ENCODE measurements at places on chromosomes 7 and 10.

DNA sequence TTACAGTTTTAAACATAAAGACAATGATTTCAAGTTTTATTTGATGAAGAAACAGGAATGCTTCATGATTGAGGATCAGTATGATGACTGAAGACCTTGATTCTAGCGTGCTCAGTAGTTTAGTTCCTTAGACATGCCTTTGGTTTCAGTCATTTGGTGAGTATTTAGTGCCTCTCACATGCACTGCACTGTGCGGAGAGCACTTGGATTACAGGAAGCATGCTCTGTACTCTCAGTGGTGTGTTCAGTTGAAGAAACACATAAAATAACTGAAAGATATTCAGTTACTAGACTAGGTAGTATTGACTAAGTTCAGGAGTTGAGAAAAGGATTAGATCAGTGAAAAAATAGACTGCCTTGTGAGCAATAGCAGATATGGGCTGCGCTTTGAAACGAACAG lies 25.5 kb downstream of the RBM17 start:
- DNase-seq: peak; percentile 39

DNA sequence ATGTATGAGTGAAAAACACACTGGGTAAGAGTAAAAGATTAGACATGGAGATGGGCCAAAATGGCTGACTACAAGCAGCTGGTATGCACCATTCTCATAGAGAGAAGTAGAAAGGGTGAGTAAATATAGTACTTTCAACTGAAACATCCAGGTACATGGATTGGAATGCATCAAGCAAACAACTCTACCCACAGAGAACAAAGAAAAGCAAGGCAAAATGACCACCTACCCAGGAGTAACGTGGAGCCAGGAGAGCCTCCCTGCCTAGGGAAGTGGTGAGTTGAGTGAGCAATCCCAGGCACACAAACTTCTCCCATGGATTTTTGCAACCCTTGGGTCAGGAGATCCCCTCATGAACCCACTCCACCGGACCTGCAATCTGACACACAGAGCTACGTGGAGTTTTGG lies 212.8 kb downstream of the PTN start:
- no peak for DNase-seq

DNA sequence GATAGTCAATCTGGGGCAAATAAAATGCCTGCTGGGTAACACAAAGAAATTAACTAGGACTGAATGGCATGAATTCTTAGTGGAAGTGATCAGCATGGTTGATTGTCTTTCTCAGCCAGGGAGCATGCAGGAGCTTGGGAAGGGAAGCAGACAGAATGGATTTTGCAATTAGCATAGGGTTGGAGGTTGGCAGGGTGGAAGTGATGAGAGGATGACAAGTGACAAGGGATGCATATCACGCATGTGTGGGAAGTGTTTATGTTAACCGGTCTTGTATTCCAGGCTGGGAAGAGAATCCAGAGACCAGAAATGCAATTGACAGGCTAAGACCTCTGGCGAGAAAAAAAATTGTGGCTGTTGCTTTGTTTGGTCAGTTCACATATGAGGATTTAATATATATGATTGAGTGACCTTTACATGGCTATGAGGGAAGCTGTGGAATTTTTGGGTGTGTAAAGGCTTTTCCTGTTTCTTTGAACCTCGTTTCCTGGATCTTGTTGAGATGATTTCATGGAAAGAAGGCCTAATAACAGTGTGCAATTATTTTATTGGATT lies 8.3 kb downstream of the MDFIC start:
- DNase-seq: no peak

DNA sequence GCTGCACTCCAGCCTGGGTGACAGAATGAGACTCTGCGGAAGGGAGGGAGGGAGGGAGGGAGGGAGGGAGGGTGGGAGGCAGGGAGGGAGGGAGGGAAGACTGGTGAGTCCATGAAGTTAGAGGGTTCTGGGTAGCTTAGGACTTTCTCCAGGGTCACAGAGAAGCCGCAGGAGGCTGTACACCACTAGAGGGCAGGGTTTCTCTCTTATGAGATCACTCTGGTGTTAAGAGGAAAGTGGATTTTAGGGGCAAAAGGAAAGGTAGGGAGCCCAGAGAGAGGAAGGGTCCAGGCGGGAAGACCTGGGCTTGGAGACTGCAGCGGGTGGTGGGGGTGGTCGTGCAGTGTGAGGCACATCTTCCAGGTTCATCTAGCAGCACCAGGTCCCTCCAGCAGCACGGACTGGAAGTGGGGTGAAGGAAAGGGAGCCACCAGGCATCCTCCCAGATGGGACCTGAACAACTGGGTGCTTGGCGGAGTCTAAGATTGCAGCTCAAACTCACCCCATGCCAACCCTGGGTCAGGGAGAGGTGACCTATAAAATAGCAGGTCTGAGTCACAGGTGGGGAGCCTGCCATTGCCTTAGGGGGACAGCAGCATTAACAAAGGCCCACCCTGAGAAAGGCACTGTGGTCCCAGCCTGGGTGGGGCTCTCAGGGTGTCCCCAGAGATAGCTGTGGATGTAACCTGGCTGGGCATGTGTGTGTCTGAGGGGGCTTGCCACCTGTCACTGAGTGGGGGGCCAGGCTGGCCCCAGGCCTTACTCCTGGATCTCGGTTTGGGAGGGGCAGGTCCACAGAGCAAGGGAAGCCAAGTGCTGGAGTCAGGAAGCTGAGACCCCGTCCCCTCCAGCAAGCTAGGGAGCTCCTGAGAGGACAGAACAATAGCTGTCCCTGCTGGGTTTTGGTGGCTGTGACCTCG lies 48.5 kb upstream of the SLC29A3 start:
- DNase-seq: peak; percentile 46

DNA sequence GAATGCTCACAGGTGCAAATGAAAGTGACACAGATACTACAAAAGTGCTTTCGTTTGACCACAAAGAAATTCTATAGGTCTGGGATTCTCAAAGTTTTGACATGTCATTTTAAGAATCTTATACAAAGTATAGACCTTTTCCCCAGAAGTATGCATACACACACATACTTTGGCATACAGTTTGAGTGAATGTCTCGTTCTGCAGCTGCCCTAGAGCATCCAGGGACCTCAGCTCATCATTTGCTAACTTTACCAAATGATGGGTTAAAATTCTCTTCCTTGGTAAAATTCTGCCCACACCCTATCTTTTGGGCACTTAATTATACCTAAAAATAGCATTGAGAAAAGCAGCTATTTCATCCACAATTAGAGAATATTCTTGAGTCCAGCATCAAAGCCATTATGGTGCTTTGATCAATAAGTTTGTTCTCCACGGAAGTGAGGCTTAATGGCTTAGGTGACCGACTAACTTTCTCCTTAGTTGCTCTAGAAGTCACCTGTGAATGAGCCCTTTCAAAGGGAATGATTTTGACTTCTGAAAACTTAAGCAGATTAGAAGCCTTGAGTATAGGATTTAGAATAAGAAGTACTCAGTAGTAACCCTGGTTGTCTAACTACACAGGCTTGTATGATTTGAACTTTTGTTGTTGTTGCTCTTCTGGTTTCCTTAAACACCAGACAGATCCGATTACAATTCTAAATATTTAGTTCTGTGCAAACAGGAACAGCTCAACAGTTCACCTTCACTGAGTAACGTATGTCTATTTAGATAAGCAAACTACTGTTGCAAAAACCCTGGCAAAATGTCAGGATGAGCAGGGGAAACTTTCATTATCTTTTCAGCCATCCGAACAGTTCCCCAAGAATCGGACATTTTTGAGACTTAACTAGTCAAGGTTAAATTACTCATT lies 70.6 kb downstream of the CNNM2 start:
- DNase-seq: no peak

GRCh38 chr7:110637252-110637651 lies 453.7 kb upstream of the LRRN3 start:
- DNase-seq: no peak

GRCh38 chr10:12417331-12417730 lies 68.0 kb downstream of the CAMK1D start:
- DNase-seq: no peak

GRCh38 chr7:115475206-115475605 lies 553.3 kb downstream of the MDFIC start:
- DNase-seq: no peak

DNA sequence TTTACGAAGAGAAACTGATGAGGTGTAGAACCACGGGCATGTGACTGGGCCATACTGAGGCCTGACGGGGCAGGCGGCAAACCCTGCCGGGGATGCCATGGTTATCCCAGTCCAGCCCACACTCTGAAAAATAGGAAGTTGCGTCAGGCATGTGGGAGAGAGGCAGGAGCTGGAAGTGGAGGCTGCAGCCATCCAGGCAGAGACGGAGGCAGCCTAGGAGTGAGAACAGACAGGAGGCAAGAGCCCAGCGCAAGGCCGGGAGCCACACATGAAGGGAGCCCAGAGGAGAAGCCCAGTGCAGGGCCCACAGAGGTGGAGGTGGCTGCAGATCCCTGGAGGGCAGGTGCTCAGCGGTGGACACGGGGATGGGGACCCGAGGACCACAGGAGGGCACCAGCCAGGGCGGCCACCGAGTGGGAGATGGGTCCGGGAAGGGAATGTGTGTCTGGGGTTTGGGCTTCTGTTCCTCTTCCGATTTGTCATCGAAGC lies 175.2 kb upstream of the PPP2R2D start:
- no peak for DNase-seq

DNA sequence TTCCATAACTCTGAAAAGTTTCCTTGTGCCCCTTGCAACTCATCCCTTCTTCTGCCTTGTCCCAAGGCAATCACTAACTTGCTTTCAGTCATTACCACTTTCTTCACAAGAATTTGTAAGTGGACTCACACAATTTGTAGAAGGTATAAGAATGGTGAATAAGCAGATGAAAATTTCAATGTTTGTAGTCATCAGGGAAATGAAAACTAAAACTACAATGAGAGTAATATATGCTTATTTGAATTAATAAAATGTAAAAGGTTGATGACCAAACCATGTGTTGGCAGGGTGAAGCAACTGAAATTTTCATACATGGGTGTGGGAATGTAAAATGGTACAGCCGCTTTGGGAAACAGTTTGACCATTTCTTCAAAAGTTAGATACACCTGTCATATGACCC lies 79.7 kb downstream of the GNAT3 start:
- DNase-seq: no peak

- DNase-seq: no peak
These were observed 44.0 kb downstream of the CCDC7 start for GRCh38 chr10:32489901-32490300.

GRCh38 chr10:65566906-65567305 lies 1358.9 kb upstream of the LRRTM3 start:
- DNase-seq: no peak

DNA sequence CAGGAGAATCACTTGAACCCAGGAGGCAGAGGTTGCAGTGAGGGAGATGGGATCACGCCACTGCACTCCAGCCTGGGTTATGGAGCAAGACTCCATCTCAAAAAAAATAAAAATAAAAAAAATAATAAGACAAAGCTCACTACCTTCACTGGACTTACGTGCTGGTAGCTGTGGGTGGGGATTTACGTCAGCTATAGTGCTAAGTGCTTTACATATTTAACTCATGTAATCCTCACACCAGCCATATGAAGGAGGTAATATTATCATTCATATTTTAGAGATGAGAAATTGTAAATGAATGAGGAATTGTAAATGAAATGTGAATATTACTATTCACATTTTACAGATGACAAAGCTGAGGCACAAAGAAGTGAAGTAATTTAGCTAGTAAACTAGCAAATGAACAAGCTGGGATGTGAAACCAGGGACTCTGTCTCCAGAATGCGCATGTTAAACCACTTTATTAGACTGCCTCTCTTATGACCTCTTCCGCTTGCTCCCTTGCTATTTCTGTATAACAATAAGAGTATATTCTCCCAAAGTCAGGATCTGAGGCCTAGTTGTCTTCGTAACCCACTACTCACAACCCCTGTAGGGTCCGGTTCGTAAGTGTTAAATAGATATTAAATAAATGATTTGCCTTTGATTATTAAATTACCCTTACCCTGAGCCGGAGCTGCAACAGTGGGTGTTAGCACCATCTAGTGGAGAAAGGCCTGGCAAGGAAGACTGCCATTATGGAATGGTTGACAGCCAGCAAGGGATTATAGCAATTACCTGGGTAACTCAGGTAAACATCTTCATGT lies 70.2 kb downstream of the HTR7 start:
- peak; percentile 26 for DNase-seq

DNA sequence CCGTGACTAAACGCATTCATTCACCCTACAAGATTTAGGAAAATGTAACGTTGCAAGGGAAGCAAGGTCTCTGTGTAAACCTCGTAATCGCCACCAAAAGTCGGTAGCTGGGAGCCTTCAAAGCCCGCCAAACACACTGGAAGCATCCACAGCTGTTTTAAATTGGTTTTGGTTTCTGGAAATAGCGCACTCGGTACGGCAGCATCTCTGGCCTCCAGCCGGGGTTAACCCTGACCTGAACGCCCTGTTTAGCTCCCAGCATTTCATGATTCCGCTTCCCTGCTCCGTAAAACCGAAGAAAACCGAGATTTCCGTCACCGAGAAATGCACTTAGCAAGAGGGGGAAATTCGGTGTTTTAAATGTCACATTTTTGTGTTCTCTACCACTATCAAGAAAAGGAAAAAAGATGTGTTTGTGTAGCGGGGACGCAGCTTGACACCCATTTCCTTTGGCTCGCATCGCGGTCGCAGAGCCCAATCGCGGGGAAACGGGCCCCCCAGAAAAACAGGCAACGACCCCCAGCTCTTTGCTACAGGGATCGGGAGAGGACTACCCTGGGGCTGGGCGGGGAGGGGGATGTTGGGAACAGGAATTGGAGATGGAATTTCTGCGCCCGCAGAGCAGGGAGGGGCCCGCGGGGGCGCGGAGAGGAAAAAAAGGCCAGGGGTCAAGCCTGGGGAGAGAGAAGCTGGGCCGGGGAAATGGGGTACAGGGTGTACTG lies 646 bp downstream of the SGCE start:
- no peak for DNase-seq

- DNase-seq: no peak
These were observed 110.1 kb downstream of the JAZF1 start for GRCh38 chr7:28070297-28071055.

DNA sequence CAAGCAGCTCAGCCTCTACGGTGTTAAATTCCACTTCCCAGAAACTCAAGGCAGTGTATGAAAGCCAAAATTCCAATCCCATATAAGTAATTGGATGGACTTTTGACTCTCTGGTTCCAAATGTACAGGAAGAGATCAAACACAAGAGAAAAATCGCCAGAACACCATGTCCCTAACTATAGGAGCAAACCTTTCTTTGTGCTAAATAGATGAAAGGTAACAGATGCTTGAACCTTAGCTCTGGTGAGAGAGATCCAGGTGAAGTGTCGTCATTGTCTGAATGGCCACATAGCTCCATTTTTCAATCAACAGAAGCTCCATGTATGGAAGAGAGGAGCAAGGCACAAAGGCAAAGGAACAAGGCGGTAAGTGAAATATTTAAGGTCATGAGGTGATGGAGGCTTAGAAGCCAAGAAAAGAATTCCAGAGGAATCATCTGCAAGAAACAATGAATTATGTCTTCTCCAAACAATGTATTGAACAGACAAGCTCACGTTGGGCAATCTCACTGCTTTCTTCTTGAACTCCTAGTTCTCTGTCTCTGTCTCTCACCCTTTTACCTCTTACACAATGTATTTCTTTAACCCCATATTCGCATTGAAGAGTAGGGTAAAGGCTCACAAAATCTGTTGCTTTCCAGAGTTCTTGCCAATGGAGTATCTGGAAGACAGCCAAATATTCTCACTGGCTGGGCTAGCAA lies 585.1 kb downstream of the GATA3 start:
- no peak for DNase-seq
